ENCODE measurements at places on chromosomes 3 and 15.

- no peak for DNase-seq
These were observed 28.4 kb upstream of the TPRG1 start for GRCh38 chr3:189143321-189143720.

DNA sequence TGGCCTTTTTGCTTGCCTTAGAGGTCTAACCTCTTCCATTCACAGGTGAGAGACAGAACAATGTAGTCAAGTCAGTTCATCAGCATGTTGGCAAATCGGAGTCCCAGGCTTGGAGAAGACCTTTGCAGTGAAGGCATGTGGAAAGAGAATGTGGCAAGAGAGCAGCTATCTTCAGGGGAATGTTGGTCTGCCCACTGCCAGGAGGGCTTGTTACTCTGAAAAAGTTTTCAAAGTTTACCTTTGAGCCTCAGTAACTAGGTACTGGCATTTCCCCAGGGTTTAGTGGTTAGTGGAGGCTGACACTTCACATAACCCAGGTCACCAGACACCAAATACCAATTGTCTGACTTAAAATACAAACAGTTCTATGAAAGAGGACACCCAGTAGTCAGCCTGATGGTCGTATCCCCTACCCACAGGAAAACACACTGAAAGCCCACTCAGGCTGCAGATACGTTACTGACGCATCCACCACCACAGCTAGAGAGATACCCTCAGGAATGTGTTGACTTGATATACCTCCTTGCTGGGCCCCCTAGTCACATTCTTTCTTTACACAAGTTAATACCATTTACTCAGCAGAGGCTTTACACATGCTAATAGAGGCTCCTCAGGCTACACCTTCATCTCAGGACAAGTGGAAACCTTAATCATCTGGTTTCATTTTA, 9.7 kb upstream of the ARID3B start:
- DNase-seq = no peak

GRCh38 chr3:140617135-140617534, 60.7 kb upstream of the TRIM42 start:
- no peak for DNase-seq

DNA sequence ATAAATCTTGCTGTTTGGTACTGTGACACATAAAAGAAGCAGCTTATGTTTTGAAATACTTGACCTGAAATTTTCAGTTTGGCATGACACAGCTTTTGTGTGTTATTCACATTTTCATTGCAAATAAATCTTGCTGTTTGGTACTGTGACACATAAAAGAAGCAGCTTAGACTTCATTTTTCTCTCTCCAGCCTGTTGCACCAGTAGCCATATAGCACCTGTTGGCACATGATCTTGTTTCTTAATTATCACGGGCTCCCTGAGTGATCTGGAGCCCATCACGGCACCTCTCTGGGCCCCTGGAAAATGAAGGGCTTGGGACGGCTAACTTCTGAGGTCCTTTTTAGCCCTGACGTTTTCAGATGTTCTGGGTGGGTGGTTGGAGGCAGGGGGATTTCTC, 77.4 kb upstream of the SLCO3A1 start:
- no peak for DNase-seq

DNA sequence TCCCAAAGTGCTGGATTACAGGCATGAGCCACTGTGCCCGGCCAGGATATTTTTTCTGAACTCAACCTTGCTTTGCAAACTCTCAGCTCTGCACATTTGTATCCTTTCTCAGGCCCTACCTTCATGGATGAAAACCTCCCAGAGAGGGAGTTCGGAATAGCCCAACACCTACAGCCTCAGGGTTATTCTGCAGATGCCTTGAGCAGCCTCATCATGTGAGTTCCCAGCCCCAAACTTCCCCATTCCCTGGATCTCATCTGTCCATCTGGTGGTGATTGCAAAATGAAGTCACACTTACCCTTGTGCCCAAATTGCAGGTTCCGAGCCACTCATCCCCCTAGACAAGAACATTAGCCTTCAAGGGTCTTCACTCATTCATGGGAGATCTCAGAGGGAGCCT, 39.9 kb upstream of the KLHL25 start:
- DNase-seq = no peak

DNA sequence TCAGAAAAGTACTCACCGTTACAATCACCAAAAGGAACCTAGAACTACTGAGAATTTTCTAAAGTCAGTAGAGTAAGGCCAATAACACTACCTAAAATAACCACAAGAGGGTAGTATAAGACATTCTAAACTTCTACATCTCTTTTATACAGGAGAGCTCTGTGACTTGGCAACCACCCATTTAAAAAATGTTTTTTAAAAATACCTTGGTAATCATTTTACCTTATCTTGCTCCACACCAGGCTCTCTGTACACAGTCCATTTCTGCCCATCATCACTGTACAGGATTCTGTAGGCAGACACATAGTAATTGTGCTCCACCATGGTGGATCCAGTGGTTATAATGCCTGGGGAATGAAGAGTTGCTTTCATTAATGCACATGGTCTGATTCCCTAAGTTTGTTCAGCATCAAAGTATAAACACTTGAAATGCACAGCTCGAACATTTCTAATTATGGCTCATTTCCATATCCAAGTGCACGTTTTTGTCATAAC, 54.5 kb downstream of the ST3GAL6 start:
- no peak for DNase-seq

- no peak for DNase-seq
These were observed 8.7 kb downstream of the FOXL2 start for GRCh38 chr3:138938056-138938876.

DNA sequence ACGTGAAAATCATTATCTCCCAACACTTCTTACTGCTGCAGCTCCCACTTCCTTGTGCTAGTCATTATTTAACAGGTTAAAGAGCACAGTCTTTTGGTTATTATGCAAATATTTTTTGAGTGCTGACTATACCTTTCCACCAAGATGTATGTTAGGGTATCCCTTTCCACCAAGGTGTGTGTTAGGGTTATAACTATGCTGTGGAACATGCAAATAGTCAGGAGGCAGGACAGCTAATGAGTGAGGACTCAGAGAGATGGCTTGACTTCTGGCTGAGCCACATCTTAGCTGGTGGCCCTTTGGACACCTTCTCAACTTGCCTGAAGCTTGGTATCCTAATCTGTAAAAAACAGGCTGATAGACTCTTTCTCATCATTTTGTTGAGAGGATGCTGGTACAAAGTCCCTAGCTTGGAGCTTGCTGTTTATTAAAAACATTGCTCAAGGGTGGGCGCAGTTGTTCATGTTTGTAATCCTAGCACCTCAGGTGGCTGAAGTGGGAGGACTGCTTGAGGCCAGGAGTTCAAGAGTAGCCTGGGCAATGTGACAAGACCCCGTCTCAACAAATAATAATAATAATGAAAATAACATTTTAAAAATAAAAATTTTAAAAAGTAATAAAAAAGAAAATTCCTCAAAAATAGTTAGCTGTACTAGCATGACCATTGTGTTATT, 160.5 kb upstream of the ADAMTS9 start:
- no peak for DNase-seq

GRCh38 chr3:98376631-98377030, 13.8 kb upstream of the OR5K3 start:
- DNase-seq = no peak

DNA sequence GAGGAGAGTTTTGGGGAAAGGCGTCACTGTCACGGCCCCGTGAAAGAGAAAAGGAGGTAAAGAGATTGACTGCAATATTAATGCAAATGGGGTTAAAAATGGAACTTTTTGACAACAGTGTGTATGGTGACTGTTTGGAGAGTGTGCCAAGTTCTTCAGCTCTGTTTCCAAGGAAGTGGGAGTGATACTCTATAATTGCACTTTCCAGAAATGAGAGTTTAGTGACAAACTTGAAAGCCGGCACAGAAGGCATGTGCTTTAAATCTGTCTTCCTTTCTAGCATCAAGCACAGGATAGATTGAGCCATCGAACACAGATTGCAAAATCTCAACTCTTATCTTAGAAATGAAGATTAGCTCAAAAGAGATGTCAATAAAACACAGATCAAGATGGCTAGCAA, 51.9 kb upstream of the SNRPA1 start:
- DNase-seq = no peak

GRCh38 chr15:33908406-33908805, 59.9 kb upstream of the CHRM5 start:
- no peak for DNase-seq

- no peak for DNase-seq
These were observed 407.0 kb downstream of the GAP43 start for GRCh38 chr3:116030131-116030850.

- no peak for DNase-seq
These were observed 1.2 kb downstream of the SIDT1 start for GRCh38 chr3:113533534-113533892.

- DNase-seq = no peak
These were observed 87.0 kb downstream of the TP63 start for GRCh38 chr3:189718215-189718614.

DNA sequence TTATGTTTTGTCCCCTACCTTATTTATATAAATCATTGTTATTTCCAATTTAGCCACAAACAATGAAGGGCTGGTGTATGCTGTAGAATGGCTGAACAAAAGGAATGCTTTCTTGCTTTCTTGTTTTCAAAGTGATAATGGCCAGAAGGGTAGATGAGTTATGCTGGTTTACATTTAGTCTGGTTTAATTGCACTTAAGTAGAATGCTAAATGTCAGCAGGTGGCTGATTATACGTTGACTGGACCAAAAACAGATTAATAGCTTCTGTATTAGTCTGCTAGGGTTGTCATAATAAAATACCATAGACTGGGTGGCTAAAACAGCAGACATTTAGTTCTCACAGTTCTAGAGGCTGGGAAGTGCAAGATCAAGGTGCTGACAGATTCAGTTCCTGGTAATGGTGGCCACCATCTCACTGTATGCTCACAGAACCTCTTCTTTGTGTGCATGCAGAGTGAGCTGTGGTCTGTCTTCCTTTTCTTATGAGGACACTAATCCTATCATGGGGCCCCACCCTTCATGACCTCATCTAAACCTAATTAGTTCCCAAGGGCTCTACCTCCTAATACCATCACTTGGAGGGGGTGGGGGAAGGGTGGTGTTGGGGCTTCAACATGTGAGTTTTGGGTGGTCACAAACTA, 17.1 kb upstream of the XIRP1 start:
- no peak for DNase-seq

GRCh38 chr3:45417930-45418847, 29.8 kb downstream of the LARS2 start:
- DNase-seq = no peak

GRCh38 chr3:8152821-8153418, 348.7 kb upstream of the LMCD1 start:
- no peak for DNase-seq

- no peak for DNase-seq
These were observed 17.5 kb upstream of the EIF2B5 start for GRCh38 chr3:184117636-184118035.

DNA sequence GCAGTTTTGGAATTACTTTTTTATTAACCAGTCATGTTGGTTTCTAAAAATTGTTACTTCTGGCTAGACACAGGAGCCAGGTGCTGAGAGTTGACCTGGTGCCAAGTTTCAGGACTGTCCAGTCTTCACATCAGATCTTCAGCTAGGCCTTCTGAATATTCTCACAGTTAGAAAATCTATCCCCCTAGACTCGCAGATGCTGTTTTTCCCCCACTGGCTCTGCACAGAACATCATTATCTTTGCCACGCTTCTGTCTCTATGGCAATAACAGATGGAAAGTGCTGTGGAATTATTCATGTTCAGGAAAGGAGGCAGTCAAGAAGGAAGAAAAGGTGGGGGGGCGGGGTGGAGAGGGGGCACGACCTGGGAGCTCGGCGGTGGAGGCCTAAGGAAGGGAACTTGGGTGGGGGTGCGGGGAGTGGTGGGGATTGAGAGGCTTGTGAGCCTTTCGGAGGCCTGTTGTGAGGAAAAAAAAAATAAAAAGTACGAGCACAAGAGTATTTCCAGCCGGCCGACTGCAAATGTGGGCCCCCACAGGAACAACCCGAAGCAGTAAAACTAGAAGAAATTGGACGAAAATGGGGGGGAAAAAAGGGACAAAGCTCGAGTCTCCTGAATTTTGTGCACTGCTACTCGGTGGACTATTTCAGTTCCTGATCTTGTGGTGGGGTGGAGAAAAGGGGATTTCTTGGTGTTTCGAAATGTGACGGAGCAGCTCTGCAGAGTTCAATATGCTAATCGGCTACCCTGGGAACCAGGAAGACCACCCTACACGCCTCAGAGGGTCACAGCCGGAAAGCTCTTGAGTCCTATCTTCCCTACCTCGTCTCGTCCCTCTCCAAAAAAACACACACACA, 1.5 kb upstream of the SKIL start:
- DNase-seq = peak; percentile 5

DNA sequence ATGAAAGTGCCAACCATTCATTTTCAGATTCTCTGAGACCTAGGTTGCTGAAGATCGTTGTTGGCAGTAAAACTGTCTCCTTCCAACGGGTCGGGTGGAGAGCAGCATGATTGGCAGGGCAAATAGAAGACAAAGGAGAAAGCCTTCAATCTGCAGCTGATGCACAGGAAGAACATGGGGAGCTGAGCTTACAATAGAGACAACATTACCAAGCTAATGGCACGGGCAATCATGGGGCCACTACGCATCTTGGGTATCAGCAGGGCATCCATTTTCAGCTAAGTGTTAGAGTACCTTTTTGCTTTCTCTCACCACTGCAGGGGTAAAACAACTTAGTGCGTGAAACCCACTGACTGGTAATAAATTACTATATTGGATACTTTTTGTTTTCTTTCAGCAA, 114.8 kb downstream of the WDR72 start:
- DNase-seq = no peak

DNA sequence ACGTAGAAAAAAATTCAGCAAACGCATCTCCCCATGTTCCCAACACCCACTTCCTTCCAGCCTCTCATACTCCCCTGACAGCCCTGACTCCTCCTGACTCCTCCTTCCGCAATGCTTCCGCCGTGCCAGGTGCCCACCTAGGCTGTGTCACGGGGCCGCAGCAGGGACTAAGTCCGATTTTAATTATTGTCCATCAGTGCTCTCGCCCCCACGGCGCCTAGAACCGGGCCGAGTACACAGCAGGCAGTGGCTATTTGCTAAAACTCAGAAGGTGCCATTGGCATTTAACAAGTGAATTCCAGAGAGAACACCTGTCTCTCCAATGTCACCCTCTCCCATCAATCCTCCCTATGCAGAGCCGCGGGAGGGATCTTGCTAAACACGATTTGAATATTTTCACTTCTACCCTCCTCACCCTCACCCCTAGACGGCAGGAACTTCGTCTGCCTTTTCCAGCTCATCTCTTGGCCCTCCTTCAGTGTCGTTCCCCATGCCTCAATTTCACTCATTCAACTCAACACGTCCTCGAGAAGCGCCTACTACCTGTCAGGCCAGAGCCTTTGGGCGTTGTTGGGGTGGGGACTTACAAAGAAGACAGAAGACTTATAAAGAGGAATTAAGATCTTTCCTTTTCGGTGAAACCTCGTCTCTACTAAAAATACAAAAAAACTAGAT, 11.5 kb upstream of the SHF start:
- no peak for DNase-seq

DNA sequence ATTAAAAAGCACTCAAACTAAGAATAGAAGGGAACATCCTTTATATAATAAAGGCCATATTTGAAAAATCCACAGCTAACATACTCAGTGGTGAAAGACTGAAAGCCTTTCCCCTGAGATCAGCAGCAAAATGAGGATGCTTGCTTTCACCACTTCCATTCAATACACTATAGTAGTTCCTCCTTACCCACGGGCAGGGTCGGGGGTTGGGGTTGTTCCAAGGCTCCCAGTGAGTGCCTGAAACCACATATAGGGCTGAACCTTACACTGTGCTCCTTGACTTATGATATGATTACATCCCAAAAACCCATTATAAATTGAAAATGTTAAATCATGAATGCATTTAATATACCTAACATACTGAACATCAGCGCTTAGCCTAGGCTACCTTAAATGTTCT, 37.7 kb downstream of the ALDH1L1 start:
- no peak for DNase-seq

GRCh38 chr3:53516339-53516738, 21.9 kb downstream of the CACNA1D start:
- DNase-seq = no peak

GRCh38 chr15:75051191-75051608, 27.8 kb downstream of the PPCDC start:
- no peak for DNase-seq

All from esophagus squamous epithelium (tissue), 5 donors.